ENCODE measurements at places on chromosomes 6 and 20.

- DNase-seq: no peak
These were observed 30.0 kb downstream of the RSPO3 start for GRCh38 chr6:127148511-127148910.

- no peak for DNase-seq
These were observed at the start of gene CST2 for GRCh38 chr20:23826541-23827021. Gene CST2, minus strand, starts transcription at chr20:23826729. Its CDS starts 69 bp downstream, at chr20:23826660.

GRCh38 chr6:13761361-13762036 lies 49.9 kb upstream of the RANBP9 start:
- DNase-seq: no peak

DNA sequence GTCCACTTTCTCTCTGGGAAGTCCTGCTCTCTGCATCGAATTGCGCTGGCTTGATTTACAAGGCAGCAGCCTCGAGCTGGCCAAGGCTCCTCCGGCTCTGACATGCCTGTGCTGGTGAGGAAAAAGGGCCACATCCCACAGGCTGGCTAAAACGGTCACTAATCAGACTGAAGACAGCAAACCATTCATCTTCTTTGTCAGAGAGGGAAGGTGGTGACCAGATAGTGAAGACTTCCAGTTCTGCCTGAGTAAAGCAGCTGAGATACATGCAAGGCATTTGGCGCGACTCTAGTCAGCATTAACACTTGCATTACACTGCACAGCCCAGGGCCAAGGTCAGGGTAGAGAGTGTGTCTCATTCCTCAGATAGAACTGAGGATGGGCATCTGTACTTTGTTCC lies 203.2 kb upstream of the MAP3K7 start:
- no peak for DNase-seq

DNA sequence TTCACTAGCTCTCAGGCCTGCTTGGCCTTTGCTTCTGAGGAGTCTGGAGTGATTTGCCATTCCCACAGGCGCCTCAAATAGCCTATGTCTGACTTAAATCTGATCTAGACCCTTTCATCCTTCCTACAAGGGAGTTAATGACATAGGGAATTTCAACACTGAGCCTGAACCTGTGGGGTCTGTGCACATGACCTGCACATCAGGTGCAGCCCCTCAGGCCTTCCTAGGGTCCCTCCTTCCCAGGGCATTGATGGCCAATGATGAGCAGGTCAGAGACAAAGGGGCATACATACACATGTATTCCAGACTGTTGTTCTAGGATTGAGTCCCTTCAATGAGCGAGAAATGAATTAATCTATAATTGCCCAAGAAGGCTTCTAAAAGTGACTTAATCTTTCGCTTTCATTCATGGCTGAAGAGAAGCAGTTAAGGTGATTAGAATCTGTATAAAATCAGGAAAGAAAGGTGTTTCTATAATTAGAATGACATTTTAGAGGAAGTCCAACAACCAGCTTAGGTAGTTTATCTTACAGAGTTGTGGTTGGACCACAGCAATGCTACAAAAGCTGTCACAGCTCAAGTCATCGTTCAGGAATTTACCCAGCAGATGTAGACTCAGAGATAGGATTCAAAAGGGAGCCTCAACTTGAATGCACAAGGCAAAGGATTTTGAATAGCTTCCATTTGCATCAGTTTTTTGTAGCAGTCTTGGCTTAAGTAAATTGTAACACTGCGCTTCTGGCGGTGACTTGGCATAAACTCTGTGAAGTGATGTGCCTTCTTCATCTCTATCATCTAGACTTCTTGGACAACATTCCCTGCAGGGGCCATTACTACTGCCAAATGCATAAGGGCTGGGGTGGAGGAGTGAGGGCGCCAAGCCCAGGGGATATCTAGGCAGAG lies 27.0 kb upstream of the TBC1D7 start:
- no peak for DNase-seq

GRCh38 chr6:129901910-129902309 lies 40.8 kb upstream of the TMEM244 start:
- no peak for DNase-seq

GRCh38 chr20:31913431-31914157 lies 38.3 kb downstream of the PDRG1 start:
- DNase-seq: no peak

DNA sequence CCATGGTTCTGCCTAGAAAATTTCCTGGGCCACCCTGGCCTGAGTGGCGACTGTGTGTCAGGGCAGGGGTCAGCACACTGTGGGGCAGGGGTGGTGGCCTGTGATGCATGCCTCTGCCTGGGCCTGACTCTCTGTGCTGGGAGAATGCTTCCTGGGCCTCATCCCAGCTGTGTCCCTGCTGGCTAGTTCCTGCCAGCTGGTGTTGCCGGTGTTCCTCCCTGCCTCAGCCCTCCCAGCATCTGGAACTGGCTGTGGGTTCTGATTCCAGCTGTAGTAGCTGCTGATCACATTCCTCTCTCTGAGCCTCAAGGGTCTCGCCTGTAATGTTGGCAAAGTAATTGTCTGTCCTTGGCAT lies 101.5 kb downstream of the SYCP2 start:
- no peak for DNase-seq

DNA sequence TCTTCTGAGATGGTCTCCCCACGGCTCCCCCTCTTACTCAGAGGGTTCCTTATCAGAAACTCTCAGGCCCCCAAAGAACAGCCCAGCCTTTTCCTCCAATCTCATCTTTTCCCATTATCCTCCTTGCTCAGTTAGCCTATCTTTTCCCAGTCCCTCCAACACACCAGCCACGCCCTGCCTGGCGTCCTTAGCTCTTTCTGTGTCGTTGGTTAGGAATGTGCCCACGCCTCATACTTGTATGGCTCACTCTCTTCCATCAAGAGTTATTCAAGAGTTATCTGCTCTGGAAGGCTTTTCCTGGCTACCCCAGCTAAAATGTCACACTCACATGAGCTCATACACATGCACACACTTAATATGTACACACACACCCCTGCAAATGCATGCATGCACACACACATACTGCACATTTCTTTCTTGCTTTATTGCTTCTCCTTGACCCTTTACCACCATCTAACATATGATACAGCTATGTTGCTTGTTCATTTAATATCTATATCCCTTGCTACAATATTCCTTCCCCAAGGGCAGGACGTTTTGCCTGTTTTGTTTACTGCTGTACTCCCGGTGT lies 37.6 kb downstream of the SLC2A10 start:
- DNase-seq: no peak

DNA sequence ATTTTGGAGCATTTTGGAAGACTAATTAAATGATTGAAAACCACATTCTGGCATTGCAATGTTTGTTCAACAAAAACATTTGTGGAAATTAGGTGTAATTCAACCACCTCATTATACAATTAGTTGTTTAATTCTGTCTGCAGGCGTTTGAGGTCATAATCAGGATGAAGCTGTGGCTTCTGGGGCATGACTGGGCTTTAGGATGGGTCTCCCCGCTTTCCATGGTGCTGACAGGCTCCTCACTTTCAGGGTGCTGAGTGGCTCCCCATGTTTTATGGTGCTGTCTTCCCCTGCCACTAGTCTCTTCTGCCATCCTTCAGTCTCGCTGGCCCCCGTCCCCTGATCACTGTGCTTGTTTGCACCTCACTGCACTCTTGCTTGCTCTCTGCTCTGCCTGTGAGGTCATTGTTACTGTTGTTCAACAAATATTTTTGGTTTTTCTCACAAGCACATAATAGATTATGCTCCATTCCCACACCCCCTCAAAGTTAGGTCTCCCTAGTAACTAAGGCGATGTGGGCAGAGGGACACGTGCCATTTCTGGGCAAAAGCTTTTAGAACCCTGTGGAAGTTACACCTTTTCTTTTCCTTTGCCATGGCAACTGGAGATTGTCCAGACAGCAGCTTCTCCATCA lies 25.4 kb upstream of the ZNF831 start:
- DNase-seq: no peak

DNA sequence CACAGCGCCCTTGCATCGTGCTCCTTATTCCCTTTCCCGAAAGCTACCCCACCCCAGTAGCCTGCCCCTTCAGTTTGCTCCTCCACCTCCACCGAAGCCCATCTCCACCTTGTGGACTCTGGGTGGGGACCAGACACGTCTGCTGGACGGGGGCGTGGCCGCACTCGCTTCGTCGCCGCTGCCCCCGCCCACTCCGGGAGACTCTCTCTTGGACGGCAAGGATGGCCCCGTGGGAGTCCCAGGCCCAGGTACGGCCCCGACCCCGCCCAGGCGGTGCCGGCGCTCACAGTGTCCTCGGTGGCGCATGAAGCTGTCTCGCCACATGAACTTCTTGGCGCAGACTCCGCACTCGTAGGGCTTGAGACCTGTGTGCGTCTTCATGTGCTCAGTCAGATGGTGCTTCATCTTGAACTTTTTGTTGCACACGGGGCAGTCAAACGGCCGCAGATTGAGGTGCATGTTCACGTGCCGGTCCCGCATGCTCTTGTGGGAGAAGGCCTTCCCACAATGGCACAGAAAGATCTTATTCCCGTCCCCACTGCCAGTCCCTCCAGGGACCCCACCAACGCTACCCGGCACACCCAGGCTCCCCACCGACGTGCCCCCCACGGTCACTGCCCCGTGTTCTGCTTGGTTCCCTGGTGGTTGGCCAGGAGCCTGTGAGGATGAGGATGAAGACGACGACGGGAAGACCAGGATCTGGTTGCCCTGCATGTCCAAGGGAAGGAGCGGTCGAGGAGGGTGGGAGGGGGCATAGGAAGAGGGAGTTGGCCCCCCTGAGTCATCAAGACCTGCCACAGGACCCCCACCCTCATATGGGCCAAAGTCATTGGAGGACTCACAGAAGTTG lies 1.3 kb upstream of the TAPBP start:
- DNase-seq: no peak

DNA sequence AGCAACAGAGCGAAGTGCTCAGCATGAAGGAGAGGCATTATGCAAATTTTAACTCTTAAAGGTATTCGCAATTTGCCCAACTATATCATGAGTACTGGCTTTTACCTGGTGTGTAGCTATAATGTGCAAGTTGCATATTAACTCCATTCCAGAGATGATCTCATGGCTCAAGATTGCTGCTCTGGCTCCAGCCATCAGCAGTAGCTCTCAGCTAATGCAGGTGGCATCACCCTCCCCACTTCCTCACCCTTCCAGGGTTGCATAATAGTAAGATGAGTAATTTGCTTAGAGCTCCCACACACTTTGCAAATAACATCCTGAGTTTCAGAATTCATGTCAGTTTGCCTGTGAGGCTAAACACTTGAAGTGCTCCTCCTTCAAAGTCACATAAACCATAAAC lies 15.9 kb upstream of the PCSK2 start:
- no peak for DNase-seq

DNA sequence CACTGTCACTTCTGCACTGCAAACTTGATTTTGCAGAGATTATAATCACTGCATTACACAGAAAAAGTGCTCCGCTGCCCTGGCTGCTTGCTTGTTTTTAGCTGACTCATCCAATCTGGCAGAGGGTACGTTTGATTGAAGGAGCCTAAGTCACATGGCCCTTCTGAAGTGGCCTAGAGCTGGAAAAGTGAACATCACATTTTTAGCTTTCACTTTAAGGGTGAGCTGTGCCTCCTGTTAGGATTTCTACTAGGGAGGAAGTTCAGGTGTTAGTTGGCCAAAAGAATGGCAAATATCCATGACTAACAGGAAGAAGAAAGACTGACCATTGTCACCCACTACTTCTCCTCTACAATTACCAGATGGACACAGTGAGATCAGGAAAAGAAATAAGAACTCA lies 889.1 kb upstream of the MAP3K7 start:
- peak; percentile 3 for DNase-seq

DNA sequence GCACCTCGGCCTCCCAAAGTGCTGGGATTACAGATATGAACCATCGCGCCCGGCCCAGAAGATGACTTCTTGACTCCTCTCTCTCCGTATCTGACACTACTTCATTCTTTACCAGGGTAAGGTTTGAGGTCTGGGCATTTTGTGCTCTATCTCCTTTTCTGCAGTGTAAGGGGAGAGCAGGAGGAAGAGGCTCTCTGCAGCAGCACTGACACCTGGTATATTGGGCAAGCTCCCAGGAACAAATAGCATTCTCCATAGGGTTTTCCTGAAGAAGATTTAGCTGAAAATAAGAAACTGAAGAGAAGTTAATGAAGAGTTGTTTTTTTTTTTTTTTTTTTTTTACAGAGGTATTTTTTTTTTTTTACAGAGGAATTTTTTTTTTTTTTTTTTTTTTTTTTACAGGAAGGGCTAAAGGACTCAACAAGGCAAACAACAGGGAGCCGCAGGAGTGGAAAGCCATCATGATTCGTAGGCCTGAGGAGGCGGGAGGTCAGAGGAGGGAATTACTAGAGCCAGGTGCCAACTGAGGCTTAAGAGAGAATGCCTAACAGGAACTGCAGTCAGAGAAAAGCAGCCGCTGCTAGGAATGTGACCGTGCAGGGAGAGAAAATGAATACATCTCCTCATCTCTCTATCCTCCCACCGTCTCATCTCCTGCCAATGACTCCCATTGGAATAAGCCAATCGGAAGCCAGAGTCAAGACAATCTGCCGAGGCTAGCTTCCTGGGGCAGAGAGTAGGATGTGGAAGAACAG lies 34.7 kb upstream of the ADGRF4 start:
- DNase-seq: no peak

DNA sequence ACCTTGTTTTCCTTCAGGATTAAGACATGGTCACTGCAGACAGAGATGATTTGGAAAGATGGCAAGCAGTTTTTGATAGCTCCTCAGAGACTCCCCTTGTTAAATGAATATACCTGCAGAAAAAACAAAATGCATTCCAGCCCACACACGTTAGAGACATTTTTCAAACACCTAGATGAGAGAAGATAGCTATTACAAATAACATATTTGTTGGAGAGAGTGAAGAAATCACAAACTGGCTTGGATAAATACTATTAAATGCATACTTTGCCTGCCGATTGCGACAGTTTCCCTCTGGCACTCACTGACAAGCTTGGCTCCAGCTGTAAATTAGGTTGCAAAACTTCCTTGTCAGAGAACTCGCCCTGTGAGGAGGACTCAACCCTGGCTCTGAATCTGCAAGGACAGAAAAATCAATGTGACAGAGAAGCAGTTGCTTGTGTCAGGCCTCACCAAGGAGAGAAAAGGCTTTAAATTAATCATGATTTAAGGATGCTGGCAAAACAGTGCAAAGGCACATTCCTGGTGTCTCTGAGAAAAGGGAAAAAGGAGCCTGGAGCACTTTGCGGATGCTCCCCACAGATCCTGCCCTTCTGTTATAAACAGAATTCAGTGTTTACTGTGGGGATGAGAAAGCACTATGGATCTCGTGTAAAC lies 423.7 kb upstream of the MARCKS start:
- peak; percentile 2 for DNase-seq

DNA sequence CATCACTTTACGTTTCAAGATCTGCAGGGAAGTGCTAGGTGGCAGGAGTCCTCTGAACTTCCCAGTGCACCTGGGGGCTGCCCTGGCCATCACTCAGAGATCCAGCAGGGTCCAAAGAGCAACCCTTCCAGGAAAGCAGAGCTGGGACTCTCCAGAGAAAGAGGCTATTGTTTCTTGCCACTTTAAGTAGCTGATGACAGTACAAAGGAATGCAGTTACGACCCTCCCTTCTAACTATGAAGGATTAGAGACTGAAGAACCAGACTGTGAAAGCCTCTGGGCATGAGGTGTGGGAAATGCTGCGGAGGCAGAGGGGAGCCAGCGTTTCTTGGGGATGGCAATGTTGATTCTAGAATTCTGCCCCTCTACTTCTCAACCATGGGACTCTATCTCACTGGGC lies 189.1 kb upstream of the SUPT3H start:
- no peak for DNase-seq

GRCh38 chr20:15310361-15310760 lies 972.9 kb upstream of the FLRT3 start:
- no peak for DNase-seq

GRCh38 chr6:132166526-132167051 lies 215.4 kb upstream of the CCN2 start:
- no peak for DNase-seq

GRCh38 chr20:10264166-10264558 lies 45.5 kb downstream of the SNAP25 start:
- DNase-seq: no peak
